ENCODE measurements at places on chromosomes 4 and X.

GRCh38 chrX:40550066-40550465, 30.7 kb upstream of the ATP6AP2 start:
- DNase-seq, result peak; percentile 83

DNA sequence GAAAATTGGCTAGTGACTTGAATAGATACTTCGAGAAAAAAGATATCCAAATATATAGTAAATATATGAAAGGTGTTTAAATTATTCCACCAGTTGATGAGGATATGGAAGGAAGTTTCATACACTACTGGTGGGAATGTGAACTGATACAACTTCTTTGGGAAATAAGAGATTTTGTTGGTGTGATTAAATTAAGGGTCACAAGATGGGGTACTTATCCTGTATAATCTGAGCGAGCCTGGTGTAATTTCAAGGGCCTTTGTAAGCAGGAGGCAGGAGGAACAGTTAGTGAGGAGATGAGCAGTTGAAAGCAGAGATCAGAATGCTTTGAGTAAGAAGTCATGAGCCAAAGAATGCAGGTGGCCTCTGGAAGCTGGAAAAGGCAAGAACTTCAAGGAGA, 192.2 kb downstream of the KCTD8 start:
- no peak for DNase-seq

DNA sequence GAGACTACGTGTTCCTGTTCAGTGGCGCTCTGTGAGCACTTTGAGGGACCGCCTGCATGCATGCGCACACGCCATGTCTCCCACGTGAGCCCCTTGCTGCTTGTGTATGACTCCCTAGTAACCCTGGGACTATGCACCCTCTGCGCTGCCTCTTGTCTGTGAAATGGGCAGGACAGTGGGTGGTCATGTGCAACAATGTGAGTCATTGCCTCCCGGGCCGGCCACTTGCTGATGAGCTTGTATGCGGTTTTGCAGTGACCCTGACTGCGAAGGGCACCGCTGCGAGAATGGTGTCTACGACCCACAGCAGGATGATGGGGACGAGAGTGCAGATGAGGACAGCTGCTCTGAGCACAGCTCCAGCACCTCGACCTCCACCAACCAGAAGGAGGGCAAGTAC, 61.4 kb downstream of the TNIP2 start:
- DNase-seq, result no peak

- no peak for DNase-seq
Observed at GRCh38 chrX:24229400-24229879, 79.9 kb downstream of the ZFX start.

DNA sequence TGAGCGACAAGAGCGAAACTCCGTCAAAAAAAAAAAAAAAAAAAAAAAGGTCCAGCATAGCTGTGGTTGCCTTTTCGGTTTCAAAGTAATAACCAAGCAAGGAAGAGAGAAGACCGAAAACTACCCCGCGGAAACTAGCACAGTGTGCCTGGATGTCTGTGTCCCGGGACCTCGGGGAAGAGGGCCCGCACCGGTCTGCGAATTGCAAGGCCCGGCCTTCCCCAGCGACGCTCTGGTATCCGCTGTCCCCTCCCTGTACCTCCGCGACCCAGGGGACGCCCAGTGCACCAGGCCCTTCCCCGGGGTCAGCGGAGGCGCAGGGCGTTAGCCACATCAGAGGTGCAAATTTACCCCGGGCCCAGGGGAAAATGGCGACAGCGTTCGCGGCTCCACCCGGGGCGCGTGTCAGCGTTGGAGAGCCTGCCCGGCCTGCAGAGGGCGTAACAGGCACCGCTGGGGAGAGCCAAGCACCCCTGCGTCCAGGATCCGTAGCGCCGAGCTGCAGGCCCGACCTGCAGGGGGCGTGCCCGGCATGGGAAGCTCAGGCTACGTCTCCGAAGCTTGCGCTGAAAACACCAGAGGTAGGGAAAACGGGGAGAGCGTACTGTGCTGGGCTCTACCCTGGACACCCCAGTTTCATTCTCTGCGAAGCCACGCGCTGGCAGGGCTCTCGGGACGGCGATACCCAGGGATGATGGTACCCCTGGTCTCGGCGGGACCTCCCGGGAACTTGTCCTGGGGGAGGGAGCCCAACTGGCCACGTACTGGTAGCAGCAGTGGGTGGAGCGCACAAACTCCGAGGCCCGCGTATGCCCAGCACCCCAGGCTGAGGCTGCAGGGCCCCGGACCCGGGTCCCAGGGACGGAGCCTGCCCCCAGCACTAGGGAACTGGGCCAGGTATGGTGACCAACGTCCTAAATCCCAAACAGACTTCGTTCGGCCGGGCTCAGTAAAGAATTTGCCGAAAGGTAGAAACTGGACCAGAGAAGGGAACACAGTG, 16.2 kb downstream of the NKX6-1 start:
- peak; percentile 33 for DNase-seq

- DNase-seq, result no peak
Observed at GRCh38 chr4:173517781-173518424, 12.1 kb downstream of the HAND2 start.

- peak; percentile 37 for DNase-seq
Observed at GRCh38 chrX:108438110-108438623, at the start of gene COL4A6. Gene COL4A6 (minus strand): TSS chrX:108438422. CDS start chrX:108438196, 226 bp downstream.

Data from thyroid gland (tissue), 4 donors.